T1000 (cell line): ENCODE measurements at places on chromosomes 11 and 22.

GRCh38 chr22:28734393-28734792 lies 7.2 kb downstream of the CHEK2 start:
- no peak for DNase-seq

GRCh38 chr11:69280451-69280850 lies 13.5 kb upstream of the MYEOV start:
- no peak for DNase-seq

DNA sequence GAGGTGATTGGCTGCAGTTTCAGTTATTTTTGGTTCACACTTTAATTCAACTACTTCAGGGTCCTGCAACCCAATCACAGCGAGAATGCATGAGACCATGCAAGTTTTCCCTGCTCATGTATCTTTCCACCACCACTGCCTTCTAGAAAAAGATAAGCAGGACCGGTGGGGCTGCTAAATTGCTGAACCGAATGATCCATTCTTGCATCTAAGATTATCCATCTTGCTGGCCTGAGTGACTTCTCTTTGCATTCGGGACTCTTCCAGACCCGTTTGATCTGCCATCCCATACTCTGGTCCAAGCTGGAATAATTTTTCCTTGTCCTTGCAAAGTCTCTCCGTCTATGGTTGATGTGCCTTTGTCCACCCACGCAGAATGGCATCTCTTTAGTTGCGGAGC lies 56.3 kb upstream of the TP53I11 start:
- DNase-seq = no peak

- DNase-seq = no peak
Measured at GRCh38 chr11:44611687-44612434, 46.4 kb downstream of the CD82 start.

DNA sequence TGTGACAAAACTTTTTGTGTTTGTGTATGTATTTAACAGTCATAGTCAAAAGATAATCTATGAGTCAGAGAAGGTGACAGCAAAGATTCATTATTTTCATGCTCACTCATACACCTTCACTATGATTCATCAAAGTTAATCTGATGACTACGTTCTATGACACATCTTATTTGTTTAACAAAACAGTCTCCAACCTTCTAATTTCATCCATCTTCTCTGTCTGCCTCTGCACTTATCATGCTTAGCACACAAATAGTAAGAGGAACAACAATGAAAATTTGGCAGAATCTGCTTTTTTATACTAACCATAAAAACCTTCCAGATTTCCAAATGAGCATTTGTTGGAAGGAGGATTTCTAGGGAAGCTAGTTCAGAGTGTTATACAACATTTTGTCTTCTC lies 568.9 kb downstream of the LUZP2 start:
- no peak for DNase-seq

GRCh38 chr11:96748639-96749370 lies 359.0 kb downstream of the JRKL start:
- DNase-seq = no peak

DNA sequence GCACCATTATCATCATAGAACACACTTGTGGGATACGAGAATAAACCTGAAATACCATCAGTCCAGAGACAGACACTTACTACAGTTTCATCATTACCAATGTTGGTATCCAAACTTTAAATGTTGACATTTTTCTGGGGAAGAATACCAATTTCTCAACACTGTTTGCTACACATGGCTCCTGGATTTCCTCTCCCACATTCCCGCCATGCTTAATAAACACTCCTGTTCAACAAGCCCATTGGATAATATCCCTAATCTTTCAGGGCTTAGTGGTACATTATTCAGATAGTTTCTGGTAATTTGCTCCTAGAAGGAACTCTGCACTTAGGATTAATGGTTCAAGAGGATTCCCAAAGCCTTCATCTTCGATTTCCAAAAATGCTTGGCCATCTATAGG lies 48.2 kb downstream of the CSF2RB start:
- no peak for DNase-seq

GRCh38 chr22:24003887-24004286 lies 1.4 kb downstream of the GSTT4 start:
- no peak for DNase-seq

GRCh38 chr11:68315171-68315920 lies 3.0 kb downstream of the LRP5 start:
- no peak for DNase-seq

GRCh38 chr11:44112091-44112821 lies 16.8 kb downstream of the EXT2 start:
- peak; percentile 5 for DNase-seq

GRCh38 chr11:100703139-100703538 lies 16.1 kb downstream of the ARHGAP42 start:
- no peak for DNase-seq
